ENCODE measurements at places on chromosomes 16 and 17.

GRCh38 chr16:82735673-82736091 is 108.9 kb downstream of the CDH13 start:
- no peak for DNase-seq

DNA sequence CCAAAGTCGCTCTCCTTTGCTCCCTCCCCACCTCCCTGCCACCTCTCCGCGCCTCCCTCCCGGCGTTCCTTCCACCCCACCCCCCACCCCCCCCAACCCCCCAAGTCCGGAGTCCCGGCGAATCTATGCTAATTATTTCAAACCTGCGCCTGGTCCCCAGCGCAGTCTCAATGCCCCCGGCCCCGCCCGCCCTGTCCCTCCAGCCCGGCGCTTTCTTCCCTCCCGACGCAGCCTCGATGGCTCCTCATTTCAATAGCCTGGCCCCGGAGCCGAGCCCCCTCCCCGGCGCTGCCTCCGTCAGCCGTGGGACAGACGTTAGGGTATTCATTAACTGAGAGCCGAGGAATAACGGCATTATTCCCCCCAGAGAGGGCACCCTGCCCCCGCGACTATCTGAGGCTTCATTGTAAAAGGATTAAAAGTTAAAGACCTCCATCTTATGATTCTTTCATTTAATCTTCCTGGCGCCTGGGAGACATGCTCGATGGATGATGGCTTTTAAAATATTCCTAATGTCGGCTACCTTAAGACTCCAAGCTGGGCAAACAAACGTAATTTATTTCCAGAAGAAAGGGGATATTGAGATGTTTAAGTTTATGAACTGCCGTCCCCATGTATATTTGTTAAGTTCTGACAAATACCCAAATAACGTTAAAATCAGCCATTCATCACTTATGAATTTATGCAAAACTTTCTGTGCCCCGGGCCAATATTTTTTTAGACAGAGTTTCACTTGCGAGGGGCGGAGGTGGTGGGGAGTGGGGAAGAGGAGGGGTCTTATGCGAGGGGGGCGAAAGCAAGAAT is 3.4 kb downstream of the NOG start:
- DNase-seq, result no peak

DNA sequence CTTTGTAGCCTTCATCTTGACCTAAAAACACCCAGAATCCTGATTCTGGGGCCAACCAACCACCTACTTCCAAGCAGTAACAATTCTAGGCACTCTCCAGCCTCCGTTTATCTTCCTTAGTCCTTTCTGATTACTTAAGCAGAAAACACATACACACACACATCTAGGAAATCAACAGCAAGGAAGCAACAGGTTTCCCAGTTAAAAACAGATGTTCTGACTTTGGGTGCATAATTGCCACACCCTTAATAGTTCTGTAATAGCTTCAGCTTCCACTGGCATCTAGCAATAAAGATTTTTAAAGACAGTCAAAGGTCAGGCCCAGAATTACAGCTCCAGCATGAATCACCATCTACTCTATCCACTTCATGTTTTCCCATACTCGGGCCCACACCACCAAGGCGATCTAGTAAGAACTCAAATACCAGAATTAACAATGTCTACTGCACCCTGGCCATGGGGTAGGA is 2.6 kb downstream of the ARHGAP17 start:
- no peak for DNase-seq

DNA sequence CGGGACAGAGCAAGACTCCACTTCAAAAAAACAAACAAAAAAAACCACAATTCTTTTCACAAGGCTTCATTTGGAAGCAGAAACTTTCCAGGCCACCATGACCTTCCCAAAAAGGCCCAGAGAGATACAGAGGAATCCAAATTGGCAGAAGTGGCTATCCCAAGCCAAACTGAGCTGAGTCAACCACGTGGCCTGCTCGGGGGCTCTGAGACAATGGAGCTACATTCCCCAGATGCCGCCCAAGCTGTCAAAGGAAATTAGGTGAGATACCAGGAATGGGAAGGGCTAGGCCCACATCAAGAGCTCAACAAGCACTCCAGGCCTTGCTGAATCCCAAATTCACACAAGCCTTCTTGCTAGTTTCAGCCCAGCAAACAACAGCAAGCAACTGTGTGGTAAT is 5.7 kb upstream of the EXOSC6 start:
- DNase-seq, result no peak

DNA sequence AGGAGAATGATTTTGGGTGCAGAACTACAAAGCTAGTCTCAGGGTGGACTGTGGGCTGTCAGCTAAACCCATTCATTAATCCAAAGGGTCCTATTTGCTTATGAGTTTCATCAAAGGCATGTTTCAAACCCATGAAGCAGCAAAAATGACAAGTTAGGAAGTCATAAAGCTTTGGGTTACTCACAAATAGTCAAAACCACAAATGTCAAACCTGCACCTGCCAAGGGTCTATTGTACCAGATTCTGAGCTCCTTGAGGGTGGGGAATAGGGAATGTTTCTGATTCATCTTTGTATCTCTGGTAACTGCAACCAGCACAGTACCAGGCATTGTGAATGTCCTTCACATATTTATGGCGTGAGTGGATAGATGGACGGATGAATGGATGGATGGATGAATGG is 317.7 kb downstream of the MAF start:
- no peak for DNase-seq

DNA sequence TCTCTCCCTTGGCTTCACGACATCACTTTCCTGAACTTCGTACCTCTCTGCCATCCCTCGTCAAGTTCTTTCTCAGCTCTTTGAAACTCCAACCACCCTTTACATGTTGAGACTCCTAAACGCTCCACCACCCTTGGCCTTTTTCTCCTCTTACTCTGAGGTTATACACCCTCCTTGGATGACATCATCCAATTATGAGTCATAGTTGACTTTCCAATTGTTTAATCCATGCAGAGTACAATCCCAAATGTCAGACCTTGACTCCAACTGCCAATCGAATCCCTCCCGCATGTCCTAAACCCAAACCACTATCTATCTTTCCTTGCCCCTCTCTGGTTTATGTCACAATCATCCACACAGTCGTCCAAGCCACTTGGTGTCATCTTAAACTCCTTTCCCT is 18.4 kb upstream of the C16orf82 start:
- DNase-seq, result no peak

DNA sequence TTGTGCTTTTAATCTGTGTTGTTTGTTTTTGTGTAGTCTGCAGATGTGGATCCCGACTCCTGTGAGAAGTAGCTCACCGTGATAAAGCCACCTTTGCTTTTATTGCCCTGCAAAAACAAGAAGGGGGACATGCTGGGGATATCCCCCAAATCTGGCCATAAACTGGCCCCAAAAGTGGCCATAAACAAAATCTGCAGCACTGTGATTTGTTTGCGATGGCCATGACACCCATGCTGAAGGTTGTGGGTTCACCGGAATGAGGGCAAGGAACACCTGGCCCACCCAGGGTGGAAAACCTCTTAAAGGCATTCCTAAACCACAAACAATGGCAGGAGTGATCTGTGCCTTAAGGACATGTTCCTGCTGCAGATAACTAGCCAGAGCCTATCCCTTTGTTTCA is 15.1 kb downstream of the AHSP start:
- no peak for DNase-seq

- DNase-seq, result no peak
Measured at GRCh38 chr16:10813099-10813455, 5.5 kb downstream of the TVP23A start.

GRCh38 chr16:78549366-78549765 is 449.9 kb downstream of the WWOX start:
- DNase-seq, result no peak

DNA sequence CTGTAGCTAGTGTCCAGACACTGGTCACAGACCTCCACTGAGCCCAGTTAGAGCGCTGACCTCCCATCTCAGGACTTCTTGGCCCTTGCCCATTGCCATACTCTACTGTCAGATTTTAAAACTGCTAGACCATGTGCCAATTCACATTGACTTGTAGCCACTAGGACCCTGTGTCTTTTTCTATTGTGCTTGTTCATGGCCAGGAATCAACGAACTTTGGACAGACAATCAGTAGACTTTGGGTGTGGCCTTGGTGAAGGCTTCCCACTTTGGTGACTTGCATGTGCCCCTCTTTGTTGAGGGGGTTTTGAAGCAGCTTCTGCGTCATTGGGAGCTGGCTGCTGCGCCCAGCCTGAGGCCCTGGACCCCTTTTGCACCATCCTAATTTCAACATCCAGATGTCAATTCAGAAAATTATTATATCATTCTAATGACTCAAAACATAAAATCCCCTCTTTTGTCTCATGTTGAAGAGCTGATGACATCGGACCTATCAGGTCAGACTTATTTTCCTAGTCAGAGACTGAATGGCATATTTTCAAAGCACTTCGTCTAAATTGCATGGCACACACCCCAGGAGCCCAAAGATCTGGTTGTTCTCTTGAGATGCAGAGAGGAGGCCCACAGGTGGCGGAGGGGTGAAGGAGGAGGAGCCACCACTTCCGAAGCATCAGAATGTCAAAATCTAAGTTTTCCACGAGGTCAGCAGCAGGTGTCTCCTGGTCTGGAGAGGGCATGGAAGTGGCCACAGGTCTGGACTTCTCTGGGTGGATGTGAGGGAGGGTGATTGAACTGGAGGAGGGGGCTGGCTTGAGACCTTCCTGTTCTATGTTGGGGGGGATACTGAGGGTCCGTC is 93.4 kb upstream of the CBX4 start:
- peak; percentile 60 for DNase-seq

DNA sequence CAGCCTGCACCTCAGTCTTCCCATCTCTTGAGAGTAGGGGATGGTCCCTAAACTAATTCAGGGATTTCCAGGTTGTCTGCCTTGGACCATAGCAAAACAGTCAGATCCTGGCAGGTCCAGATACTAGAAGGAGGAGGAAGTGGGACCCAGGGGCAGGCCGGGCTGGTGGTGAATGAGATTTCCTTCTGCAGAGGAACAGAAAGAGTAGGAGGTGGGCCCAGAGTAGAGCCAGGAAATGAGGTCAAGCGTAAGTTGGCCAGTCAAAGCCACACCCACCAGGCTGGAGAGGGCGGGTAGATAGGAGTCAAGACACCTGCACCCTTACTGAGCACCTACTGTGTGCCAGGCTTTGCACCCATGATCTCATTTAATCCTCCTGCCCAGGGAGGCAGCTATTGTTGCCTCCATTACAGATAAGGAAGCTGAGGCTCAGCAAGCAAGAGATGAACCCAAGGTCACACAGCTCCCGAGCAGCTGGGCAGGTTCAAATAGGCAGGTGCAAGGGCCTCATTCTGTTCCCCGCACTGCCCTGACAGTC is 2.6 kb downstream of the CDH5 start:
- DNase-seq, result peak; percentile 11

DNA sequence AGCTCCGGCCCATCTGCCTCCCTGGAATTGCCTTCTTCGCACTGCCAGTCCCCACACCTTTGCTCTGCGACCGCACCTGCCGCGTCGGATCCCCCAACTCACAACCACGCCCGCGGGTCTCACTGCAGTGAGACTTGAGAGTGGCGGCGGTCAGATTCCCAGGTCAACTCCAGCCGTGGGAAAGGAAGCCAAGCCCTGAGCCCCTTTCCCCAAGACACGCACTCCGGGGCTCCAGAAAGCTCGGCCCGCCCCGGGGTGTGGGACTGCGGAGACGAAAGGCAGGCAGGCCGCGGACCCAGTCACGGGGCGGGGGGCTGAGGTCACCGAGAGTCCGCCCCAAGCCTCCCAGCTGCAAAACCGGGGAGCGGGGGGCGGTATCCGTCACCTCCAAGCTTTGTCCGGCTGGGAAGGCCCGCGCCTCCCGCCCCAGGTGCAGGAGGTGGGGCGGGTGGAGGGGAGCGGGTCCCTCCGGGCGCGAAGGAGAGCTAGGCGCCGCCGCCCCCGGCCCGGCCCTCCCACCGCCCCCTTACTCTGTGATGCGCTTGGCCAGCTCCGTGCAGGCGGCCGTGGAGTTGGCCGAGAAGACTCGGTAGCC is 615 bp downstream of the PRPSAP1 start:
- peak; percentile 53 for DNase-seq

- DNase-seq, result peak; percentile 71
Measured at GRCh38 chr17:19867329-19868078, at the start of gene ULK2. TSS of gene ULK2 (minus strand) at chr17:19867936. CDS start at chr17:19867417, 519 bp downstream.

DNA sequence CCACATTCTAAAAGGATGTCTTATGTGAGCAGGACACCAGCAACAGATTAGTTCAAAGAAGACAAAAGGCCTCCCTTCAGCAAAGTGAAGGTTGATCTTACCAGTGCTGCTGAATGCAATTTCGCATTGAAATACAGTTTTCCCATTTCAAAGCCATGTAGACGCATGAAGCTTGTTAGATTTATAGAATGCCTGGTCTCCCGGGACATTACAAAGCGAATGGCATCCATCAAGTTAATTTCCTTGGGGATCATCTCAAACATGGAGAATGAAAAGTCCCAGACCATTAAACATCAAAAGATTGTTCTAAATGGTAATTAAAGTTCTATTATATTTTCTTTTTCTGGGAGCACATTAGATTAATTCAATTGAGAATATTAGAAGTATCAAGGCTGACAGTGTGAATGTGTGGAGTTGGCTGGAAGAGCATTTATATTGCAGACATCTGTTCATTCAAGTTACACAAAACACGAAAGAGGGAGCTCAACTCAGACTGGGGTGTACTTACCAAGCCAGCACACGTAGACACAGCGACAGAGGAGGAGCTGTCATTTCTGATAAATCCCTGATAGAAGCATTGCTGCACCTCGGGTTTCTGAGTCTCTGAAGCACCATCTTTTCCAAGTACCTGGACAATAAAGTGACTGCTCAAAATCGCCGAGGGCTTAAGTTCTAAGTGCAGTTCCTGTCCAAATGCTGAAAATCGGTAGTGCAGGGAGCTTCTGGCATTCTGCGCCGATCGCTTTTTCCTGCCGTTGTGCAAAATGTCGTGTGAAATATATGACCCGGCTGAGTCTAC is 3.8 kb downstream of the ADAMTS18 start:
- no peak for DNase-seq
